ENCODE measurements at places on chromosomes 4 and X.

DNA sequence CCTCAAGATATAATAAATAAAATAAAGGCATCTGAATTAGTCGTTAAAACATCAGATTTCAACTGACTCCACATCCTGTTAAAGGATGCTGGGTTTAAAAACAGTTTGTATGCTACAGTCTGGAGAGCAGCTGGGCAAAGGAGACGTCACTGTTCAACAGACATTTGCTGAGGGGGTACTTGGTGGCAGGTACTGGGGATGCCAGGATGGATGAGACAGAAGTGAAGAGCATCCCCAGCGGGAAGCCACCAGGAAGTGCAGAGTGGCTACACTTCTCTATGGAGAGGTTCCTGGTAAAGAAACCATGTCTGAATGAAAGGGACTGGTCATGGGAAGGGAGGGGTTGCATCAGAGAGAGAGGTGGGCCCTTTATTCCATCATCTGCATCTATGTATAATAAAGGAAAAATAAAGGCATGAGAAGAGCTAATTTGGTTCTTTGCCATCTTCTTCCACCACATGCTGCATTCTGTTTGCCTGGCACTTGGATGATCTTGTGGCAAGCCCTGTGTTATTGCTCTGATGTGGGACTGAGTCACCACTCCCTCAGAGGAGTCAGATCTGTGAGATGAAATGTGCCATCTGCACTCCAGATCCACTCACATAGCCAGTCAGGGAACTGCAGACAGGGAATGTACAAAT is 145.0 kb downstream of the SOWAHB start:
- no peak for DNase-seq

GRCh38 chr4:165726831-165727230 is 146.2 kb upstream of the TLL1 start:
- DNase-seq = no peak

GRCh38 chrX:1533058-1533457 is 3.9 kb downstream of the P2RY8 start:
- no peak for DNase-seq

DNA sequence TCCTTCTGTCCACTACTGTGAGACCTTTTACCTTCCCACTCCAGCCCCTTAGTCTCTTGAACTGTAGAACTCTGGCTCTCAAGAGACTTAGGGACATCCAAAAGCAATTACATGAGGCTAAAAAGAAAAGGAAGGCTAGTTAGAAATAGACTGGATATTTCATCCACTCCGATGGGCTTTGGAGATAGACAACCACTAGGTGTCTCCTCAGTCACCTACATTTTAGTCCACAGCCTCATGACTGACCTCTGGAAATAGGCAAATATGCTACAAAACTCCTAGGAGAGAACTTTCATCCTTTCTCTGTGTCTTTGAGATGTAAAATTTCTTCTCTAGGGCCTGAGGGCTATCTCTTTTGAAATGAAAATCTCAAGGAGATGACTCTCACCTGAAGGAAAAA is 45.1 kb upstream of the LAMP2 start:
- peak; percentile 46 for DNase-seq

- peak; percentile 67 for DNase-seq
Measured at GRCh38 chrX:96372313-96373046, 312.2 kb upstream of the DIAPH2 start.

DNA sequence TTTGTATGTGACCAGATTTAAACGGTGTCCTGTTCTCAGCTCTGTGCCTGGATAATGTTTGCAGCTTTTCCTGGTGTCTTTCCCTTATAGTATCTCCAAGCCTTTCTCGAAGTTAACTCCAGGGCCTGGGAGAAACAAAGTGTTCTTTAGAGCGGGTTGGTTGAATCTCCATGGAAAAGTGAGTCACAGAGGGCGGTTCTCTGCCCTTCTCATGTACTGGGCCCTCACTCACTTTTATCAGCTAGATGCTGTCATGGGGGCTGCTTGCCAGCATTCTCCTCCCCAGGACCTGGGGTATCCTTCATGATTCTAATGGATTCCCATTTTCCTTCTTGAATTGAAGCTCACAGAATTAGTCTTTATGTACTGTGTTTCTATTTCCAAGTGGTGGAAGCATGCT is 46.1 kb upstream of the MAGEC2 start:
- DNase-seq = no peak

GRCh38 chr4:150211016-150211415 is 132.8 kb downstream of the DCLK2 start:
- DNase-seq = no peak

DNA sequence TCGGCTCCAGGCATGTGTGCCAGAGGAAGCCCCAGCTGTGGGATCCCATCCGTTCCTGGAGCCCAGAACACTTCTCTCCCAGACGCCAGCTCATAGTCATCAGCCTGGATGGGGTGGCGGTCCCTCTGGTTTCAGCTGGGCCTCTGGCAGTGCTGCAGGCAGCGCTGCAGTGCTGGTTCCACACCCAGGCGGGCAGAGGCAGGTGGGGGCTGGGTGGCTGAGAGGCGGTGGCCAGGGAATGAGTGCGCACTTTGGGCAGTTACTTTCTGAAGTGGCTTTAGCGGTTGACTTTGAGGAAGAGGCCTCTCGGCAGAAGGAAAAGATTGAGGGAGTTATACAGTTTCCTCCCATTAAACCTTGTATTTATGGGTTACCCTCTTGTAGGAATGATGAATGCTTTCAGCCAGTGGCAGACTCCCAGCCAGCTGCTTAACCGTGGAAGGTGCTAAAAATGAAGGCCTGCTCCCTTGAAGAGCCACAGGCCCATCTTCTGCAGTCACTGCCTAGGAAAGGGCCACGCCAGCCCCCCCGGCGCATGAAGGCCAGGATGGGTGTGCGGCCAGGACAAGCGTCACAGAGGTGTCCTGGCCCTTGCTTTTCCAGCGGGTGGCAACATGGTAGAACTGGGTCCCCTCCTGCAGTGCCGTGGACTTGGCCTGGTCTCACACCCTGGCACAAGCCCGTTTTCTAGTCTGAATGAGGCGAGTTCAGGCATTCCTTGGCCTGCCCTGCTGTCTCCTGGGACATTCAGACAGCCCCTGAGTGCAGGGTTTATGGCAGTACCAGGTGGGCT is 9.9 kb downstream of the TADA2B start:
- DNase-seq = peak; percentile 66

- DNase-seq = peak; percentile 79
Measured at GRCh38 chr4:189202182-189202868, 738.3 kb upstream of the FRG1 start.
